ENCODE measurements at places on chromosomes 11 and 22.

GRCh38 chr22:27315833-27316232 lies 485.7 kb downstream of the MN1 start:
- DNase-seq, result no peak

GRCh38 chr11:19393941-19394340 lies 153.2 kb upstream of the E2F8 start:
- DNase-seq, result no peak

DNA sequence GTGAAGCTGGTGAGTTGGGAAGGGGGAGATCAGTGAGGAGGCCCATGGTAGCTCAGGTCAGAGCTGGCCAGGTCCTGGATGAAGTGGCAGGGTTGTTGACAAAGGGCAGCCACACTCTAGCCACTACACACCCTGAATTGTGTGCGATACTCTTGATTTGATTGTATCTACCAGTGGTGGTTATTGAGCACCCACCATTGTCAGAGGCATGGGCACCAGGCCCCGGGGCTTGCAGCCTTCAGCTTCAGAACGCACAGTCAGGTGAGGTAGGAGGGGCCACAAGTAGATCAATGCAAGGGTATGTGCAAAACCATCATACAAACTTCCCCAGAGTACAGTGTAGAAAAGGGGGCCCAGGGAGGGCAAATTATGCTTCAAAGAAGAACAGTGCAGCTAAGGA lies 38.1 kb downstream of the MICAL2 start:
- DNase-seq, result no peak

- no peak for DNase-seq
Observed at GRCh38 chr22:20721409-20722218, 52.3 kb upstream of the SERPIND1 start.

- no peak for DNase-seq
Observed at GRCh38 chr11:102135256-102135655, 25.0 kb downstream of the YAP1 start.

DNA sequence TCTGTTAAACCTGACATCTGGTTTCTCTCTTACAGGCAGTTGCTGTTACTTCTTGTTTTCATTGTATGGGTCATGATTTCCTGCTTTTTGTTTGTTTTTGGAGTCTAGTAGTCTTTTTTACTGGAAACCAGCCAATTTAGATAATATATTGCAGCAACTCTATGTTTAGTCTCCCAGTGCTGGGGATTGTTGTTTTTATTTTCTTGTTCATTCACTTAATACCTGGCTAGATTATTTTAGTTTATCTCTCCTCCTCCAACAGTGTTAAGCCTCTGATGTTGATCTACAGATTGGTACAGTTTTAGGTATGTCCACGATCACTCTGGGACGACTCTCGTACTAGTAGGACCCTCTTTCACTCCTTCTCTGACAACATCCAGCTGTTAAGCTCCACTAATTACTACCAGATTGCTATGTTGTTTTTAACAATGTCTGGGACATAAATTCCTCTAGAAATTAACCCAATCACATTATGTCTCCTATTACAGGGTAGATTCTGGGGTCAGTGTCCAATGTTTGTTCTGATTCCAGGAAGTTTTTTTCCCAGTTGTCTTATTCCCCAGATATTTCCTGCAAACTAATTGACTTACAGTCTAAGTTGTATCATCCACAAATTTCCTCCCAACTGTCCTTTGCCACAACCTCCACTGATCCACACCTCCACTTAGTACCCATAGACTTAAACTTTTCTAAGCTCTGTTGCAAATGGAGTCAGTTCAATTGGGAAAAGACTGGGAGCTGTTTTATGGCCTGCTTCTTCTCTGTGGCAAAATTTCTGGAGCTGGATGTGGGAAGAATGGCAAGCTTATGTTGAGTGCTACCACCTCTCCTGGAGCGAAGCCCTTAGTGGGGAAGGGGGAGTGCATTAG lies 1280.6 kb upstream of the CNTN5 start:
- DNase-seq, result no peak
